ENCODE measurements at places on chromosomes 3 and 15.

DNA sequence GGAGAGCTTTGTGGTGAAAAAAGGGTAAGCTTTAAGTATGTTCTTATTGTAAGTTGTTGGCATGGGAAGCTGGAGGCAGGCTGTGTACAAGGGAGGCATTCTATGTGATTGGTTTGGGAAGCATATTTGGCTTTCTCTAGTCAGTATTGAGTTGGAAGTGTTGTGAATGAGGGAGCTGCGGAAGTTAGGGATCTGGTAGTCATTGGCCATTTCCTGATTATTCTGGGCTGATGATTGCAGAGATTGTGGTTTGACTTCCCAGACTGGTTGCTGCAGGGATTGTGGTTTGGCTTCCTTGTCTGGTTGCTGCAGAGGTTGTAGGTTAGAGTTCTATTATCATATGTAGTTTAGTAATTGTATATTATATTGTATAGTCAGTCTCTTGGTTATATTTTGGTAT, 21.0 kb downstream of the STXBP5L start:
- DNase-seq: no peak
- peaks cover 33% of the 10 kb centered on the region for H3K36me3 ChIP-seq
- no peak overlapping the region for H3K4me3 ChIP-seq
- no peaks in the 10 kb centered on the region for H3K27me3 ChIP-seq

- no peak for DNase-seq
- H3K4me1 ChIP-seq: no peaks in the 10 kb centered on the region
- no peak overlapping the region for H3K27ac ChIP-seq
Observed at GRCh38 chr3:130699765-130700164, 46.9 kb downstream of the PIK3R4 start.

DNA sequence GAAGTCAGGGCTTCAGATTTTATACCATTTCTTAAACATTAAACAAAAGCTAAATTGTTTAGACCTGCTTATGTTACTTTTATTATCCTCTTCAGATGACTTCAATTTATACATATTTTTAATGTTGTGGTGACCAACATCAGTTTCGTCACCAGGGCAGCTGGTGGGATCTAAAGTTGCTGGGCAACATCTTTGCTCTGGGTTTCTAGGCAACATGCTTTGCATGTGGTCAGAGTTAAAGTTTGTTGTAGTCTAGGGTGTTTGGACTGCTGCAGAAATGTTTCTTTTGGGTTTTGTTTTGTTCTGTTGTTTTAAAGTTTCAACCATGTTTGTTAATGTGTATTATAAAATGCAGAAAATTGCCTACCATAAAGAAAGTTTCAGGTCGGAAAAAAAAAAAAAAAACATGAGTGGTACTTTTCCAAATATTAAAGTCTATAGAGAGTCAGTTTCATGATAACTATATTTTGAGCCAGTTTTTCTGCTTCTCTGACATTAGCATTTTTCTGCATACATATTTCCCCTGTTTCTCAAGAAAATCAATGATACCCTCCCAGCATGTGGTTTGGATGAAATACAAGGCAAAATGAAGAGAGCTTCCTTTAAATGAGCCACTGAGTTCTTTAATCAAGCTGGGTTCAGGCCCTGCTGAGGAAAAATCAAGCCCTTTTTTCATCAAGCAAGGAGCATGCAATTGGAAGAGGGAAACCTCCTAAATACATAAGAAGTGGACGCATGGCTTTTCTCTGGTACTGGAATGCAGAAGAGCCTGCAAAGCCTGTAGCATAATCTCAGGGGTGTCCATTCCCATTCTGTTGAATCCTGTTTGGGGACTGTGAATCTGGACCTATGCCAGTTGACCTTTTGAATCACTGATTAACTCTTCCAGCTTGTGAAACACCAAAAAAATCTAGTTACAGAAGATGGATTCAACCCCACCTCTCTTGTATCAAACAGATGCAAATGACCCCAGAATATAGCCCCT, 35.0 kb upstream of the VGLL3 start:
- H3K36me3 ChIP-seq: no peaks in the 10 kb centered on the region
- no peak for DNase-seq
- no peak overlapping the region for H3K4me3 ChIP-seq
- no peaks in the 10 kb centered on the region for H3K4me1 ChIP-seq
- H3K27me3 ChIP-seq: no peaks in the 10 kb centered on the region

GRCh38 chr15:56794553-56795329, 61.4 kb upstream of the ZNF280D start:
- no peak overlapping the region for H3K27ac ChIP-seq
- DNase-seq: no peak
- H3K36me3 ChIP-seq: no peaks in the 10 kb centered on the region
- H3K4me1 ChIP-seq: no peaks in the 10 kb centered on the region
- H3K27me3 ChIP-seq: no peaks in the 10 kb centered on the region
